ENCODE measurements at places on chromosomes 1 and 21.

DNA sequence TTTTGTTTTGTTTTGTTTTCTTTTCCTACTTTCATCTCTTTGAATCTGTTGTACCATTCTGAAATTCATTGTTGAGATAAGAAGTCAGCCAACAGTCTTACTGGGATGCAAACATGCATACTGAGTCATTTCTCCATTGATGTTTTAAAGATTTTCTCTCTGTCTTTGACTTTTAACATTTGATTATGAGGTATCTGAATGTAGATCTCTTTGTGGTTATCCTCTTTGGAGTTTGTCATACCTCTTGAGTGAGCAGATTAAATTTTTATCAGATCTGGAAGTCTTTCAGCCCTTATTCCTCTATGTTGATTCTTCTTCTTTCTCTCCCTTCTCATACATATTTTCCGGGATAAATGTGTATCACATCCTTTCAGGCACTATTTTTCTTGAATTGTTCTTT lies 406.9 kb upstream of the NCAM2 start:
- no peak for DNase-seq

DNA sequence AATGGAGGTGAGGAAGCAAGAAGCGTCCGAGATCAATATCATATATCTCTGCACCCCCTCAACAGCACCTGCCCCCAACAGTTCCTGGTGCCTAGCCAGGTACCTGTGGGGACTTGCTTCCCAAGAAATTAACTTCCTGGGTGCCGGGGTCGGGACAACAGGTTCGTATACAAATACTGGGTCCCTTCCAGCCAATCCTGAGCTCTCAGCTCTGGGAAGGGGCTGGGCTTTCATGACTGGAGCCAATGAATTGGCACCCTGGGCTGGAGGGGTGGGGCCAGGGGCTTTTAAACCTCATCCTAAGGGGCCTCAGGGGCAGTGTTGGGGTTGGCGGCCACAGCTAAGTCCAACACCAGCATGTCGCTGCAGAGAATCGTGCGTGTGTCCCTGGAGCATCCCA lies at the start of gene PADI3:
Gene PADI3 (plus strand): TSS at position 318 of the 400 bp plus-strand sequence. CDS start 40 bp downstream, at position 358.
- no peak for DNase-seq

- no peak for DNase-seq
These were observed 210.9 kb downstream of the AKT3 start for GRCh38 chr1:243639027-243639658.

DNA sequence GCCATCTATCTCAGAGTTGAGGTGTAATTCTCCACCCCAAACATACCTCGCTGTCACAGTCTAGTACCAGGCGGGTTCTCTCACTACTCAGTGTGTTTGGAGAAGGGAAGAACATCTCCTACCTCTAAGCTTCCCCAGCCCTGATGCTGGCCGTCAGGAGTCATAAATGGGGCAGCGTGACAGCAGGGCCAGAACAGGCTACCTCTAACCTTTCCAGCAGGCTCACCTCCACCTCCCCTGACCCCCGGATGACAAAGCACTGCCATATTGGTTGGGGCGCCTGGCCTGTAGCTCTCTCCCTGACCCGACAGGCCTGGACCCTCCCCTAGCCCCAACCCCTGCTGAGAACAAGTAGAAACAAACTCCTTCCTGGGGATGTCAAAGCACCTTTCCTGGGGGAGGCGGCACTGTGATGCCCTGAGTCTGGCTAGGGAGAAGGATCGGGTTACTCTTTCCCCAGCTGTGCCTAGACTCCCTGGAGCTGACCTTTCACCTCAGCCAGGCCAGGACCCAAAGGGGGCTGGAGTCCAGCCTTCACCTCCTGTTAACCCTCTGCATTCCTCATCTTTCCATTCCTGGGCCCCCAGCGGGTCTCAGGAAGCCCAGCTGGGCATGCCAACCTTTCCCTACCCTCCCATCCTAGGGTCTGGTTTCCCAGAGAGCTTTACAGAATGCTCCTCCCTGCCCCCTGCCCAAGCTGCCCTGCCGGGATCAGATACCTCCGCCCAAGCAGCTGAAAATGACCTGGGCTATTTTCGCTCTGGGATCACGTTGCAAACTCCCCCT lies 34.2 kb downstream of the AHDC1 start:
- DNase-seq, result no peak
